Renal pelvis (tissue), 12 donors: ENCODE measurements at places on chromosomes 5 and 9.

DNA sequence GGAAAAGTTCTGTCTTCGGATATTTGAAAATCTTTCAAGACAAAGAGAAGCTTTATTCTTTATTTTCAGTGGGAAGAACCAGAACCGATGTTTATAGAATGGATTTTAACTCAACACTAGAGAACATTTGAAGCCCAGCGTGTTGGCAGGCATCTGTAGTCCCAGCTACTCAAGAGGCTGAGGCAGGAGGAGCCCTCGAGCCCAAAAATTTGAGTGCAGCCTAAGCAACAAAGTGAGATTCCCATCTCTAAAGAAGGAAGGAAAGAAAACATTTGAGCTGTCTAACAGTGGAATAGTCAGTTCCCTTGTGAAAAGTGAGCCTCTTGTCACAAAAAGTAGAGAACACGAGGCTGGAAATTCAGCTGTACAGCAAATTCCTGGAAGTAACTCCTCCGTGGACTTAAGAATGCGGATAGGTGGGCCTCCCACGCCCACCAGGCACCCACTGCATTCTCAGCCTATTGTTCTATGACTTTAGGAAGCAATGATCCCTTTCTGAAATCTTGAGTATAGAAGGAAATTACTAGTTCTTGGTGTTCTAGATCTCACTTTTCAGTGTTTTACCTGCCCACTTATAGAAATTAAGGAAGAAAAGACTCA lies 2.3 kb upstream of the PTPDC1 start:
- DNase-seq, result peak; percentile 45

DNA sequence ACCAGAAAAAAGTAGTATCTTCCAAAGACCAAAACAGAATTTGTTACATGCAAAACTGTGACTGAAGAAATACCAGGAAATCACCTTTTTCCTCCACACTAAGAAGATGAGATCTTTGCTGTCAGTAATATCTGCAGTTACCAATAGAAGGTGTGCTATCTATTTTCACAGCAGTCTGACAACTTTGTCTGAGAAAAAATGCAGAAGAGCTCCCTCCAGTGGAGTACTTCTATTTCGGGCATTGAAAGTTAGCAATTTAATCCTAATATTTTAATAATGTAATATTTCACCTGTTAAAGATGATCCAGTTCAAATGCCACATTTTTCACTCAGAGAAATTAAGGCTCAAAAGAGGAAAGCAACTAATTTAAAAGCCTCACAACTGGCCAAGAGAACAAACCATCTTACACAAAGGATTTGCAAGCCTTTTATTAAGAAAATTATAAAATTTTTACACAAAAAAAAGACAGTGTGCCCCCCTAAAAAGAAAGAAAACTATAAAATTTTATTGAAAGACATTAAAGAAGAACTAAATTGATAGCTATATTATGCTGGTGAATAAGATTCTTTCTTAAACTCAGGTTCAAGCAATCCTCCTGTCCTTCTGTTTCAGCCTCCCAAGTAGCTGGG lies 50.6 kb downstream of the DEPDC1B start:
- DNase-seq, result no peak

GRCh38 chr5:41510176-41510831 lies at the start of gene PLCXD3:
PLCXD3 (minus strand) TSS chr5:41510601; CDS start chr5:41510526, 75 bp downstream.
- peak; percentile 9 for DNase-seq

DNA sequence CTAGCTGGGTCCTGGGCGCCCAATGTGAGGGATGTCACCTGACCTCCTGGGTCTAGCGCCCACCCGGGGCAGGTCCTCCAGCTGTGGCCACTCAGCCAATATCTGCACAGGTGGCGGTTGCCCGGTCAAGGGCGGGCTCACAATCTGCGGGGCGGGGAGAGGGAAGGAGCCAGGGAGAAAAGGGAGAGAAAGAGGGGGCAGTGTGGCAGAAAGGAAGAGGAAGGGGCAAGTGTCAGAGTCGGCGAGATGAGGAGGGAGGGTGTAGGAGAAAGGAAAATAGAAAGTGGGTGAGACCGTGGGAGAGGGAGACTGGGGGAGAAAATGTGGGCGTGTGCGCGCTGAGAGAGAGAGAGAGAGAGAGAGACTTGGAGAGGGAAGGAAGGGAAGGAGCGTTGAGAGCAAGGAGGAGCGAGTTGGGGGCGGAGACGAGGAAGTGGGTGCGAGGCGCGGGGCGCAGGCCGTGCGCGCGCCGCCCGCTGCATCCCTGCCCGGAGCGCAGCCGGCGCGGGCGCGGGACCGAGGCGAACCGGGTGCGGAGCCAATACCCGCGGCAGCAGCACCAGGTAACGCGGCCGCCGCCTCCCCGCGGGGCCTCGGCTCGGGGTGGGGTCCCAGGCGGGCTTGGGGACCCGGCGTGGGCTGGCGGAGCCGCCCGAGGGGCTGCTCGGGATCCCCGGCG lies at the start of gene HRH2:
Gene HRH2 (plus strand): TSS at position 479 of the 679 bp plus-strand sequence. CDS start 25,163 bp downstream, outside the sequence.
- peak; percentile 24 for DNase-seq

DNA sequence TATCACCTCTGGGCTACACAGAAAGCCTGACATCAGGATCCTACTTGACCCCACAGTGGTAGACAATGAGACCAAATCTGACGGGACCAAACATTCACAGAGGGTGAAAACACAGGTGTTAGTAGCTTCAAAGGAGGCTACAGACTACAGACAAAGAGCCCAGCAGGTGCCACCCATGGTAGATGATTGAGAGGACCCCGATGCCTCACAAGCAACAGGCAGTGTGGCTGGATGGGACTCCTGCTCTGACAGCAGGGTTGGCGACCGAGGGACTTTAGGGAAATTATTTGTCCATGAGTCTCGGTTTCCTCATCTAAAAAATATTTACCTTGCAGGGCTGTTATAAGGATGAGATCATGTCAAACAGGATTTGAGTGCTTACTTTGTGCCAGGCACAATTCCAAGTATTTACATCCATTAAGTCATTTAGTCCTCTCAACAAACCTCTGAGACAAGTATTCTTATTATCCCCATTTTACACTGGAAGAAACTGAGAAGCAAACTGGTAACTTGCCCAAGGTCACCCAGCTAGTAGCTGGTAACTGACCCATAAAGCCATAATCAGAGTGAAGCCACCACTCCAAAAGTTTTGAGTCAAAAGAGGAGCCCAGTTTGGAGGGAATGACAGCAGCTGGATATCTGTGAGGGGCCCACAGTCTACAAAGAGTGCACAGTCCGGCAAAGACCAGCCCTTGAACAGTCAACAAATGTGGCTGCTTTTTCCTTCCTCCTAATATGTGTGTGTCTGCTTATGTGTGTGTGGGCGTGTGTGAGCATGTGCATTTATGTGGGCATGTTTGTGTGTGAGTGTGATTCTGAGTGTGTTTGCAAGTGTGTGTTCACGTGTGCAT lies 502.0 kb downstream of the BNC2 start:
- DNase-seq, result no peak

DNA sequence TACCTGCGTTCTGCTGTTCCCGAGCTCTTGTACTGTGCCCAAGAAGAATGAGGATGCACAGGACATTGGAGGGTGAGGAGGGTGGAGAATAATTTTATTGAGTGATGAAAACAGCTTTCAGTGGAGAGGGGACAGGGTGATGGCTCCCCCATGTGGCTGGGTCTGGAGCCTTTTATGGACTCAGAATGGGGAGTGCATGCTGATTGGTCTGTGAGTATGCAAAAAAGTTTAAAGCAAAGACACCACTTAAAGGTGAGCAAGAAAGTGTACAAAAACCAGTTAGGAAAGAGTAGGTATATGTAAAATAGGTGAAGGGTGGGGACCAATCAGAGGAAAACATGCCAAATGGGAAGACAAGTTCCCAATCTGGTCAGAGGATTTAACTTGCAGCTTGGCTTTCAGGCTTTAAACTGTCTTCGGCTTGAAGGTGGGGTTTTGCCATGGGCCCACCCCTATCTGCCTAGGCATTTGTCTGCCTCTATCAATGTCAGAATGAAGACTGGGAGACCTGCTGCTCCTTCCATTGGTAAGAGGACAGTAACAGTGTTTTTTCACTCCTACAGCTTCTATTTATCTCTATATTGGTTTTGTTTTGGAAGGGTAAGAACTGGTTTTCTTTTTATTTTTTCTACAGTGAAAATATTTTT lies 118.0 kb upstream of the RAI14 start:
- no peak for DNase-seq

GRCh38 chr5:94218374-94218773 lies 400.0 kb downstream of the KIAA0825 start:
- DNase-seq, result no peak

DNA sequence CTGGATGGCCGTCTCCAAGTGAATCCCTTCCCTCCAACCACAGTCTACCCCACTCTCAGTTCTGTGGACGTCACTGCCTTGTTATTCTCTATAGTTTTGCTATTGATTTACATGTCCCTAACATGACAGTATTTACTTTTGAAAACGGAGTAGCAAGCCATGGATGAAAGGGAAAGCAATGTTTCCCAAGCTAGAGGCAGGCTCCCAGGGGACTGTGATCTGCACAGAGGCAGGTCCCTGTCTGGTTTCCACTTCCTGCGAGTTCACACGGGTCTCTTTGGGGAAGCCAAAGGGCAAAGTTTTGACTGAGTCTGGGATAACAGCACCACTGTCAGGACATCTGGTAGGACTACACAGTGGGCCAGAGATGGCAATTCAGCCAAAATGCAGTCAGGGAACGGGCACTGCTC lies 12.7 kb downstream of the C9orf153 start:
- no peak for DNase-seq

- DNase-seq, result no peak
These were observed 1.0 kb upstream of the FOXE1 start for GRCh38 chr9:97852001-97852398.

DNA sequence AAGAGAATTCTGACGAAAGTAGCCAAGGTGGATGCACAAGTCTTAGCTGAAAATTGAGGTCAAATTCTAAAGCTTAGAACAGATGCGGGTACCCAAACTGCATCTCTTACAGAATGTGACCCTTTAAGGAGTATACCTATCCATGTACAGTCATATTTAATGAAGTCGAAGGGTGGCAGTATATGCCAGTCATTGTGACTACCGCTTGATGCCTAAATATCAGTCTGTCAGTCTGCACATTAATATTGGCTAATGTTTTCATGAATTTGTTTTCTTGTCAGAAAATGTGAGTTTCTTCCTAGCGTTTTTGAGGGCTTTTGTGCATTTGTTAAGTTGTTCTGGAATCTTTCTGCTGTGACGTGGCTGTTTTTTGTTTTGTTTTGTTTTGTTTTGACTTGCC lies 264.5 kb upstream of the ELAVL2 start:
- no peak for DNase-seq

DNA sequence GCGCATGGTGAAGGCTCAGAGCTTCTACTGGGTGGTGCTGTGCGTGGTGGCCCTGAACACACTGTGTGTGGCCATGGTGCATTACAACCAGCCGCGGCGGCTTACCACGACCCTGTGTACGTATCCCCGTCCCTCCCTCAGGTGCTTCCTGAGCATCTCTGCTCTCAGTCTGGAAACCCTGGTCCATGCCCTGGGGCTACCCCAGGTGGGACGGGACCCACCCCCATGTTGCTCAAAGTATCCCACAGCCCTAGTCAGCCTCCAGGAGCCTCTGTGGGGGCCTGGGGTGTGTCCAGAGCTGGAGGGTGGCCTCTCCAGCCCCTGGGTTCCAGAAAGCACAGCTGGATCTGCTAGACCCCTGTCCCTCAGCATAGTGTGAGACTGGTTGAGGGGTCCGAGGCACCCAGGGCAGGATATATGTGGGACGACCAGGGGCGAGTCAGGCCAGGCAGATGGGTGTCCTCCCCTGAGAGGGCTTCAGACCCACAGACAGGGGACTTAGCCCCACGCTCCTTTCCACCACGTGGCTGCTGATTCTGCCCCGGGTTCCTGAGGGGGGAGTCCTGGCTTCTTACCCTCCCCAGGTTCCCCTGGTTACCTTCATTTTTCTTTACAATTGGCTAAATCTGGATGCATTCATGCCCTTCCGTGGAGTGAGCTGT lies 94.0 kb downstream of the CACNA1B start:
- no peak for DNase-seq

- no peak for DNase-seq
These were observed 80.4 kb upstream of the NIPBL start for GRCh38 chr5:36796155-36796554.

DNA sequence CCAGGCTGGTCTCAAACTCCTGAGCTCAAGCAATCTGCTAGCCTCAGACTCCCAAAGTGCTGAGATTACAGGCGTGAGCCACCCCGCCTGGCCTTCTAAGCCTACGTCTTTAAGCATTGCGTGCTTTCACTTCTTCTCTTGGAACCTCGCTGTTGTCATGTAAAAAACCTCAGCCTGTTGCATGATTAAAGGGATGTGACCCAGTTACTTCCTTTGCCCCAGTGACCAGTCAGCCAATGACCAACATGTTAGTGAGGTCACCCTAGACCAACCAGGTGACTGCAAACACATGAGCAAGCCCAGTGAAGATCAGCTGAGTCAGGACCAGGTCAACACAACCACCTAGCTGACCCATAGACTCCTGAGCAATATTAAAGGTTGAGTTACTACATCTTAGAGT lies 10.5 kb downstream of the KIF4B start:
- DNase-seq, result no peak

GRCh38 chr5:1637639-1638481 lies 114.1 kb upstream of the LPCAT1 start:
- no peak for DNase-seq
